ENCODE measurements at places on chromosomes 4 and X. TPM values are rescaled to one million over a fixed set of nuclear protein-coding genes. Genes with fewer than 3 reads are reported as not detected.

DNA sequence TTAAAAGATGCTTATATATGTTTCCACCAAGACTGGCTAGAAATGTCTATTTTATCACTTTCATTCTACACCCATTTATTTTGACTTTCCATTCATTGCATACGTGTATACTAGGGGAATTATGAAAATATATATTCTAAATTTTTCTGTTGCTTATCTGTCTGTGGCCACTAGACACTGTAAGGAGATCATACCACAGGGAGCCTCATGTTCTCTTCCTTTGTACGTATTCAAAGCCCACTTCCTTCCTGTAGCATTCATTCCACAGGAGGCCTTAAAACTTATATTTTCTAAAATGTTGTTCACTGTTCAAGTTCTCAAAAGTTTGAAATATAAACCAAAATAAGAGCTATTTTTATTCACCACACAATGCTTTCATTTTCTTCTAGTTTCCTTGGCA lies 1848.9 kb upstream of the TENM3 start:
- no peak for DNase-seq

USP51 gene
- total RNA-seq, result 1.3 TPM

DNA sequence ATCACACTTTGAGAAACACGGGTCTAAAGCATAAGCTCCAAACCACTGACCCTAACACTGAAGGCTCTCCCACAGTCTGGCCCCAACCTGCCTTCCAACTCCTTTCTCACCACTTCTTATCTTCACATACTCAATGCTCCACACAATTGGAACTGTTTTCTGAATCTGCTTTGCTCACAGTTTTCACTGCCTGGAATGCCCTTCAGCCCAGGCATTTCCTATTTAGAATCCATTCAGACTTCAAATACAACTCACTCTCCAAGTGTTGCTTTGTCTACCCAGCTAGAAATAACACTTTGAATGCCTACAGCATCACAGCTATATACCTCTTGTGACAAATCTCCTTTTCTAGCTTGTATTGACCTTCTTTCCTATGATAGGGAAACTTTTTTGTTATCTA lies 10.2 kb downstream of the OTUD4 start:
- DNase-seq, result no peak

CD99L2 gene
- total RNA-seq, result 63.4 TPM

DNA sequence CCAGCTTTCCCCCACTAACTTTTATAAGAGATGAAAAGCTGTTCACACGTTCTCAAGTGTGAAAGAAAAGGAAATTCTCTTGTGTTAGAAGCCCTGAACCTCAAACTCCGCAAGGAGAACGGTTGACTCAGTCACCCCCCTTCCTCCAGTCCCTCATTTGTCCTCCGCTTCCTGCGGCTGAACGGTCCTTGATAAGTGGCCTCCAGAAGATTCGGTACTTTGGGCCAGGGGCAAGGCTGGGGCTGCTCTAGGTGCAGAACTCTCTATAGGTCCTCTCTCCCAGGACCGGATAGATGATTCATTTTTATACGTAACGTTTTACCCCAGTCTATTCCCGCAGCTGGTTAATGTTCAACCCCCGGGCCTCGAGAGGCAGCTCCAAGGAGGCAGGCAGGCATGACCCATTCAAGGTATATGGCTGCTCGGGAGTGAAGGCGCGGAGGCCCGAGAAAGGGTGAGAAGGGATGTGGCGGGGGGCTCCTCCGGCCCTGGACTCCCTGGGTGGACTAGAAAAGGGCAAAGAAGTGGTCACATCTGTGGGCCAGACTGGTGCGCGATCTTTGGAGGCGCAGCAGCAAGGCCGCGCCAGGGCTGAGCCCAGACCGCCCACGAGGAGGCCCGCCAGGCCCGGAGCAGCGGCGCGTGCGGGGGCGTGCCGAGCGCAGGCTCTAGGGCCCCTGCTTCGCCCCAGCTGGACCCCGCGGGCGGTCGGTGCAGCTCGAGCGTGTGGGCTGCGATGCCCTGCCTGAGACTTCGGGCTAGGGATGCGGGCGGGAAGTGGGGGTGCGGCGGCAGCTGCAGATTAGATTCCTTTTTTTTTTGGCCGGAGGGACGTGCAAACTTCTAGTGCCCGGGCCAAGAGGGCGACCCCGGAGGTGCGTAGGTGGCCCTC lies 11.7 kb downstream of the PITX2 start:
- DNase-seq, result no peak

GRCh38 chr4:155911905-155912304 lies 8.4 kb downstream of the TDO2 start:
- DNase-seq, result no peak

PORCN gene
- 10.4 TPM for total RNA-seq

GRCh38 chr4:126445596-126445995 lies 1130.8 kb downstream of the FAT4 start:
- no peak for DNase-seq

- no peak for DNase-seq
These were observed 65.7 kb downstream of the CLCN5 start for GRCh38 chrX:49988143-49988542.

GRCh38 chr4:54954656-54955388 lies 170.6 kb downstream of the KDR start:
- DNase-seq, result no peak

CDS1 gene
- 0.06 TPM for total RNA-seq

MAGEB10 gene
- not detected for total RNA-seq

- DNase-seq, result no peak
These were observed 267.4 kb downstream of the IL1RAPL1 start for GRCh38 chrX:28854637-28855036.

TBC1D8B gene
- total RNA-seq, result 14.4 TPM

GSPT2 gene
- 12.5 TPM for total RNA-seq

- DNase-seq, result no peak
These were observed 167.6 kb upstream of the ANK2 start for GRCh38 chr4:112881842-112882241.

- no peak for DNase-seq
These were observed 85.6 kb downstream of the SLIT2 start for GRCh38 chr4:20337261-20337664.

- DNase-seq, result peak; percentile 39
These were observed 26.8 kb upstream of the GRXCR1 start for GRCh38 chr4:42865572-42866189.

DNA sequence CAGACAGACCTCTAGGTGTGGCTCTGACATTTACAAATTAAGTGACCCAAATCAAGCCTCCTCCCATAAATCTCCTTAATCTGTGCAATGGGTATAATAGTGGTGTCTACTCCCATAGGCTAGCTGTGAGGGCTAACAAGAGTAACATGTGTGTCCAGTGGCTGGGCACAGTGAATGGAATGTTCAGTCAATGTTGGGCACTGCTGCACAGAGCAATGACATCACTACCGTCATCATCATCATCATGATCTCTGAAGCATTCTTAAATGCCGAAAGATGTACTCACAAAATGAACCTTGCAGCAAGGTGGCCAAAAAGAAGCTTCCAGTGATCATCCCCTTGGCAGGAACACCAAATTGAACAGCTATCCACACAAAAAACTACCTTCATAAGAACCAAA lies 43.5 kb downstream of the CHRNA9 start:
- no peak for DNase-seq

GRCh38 chrX:118373538-118373937 lies 27.6 kb downstream of the WDR44 start:
- DNase-seq, result no peak

DNA sequence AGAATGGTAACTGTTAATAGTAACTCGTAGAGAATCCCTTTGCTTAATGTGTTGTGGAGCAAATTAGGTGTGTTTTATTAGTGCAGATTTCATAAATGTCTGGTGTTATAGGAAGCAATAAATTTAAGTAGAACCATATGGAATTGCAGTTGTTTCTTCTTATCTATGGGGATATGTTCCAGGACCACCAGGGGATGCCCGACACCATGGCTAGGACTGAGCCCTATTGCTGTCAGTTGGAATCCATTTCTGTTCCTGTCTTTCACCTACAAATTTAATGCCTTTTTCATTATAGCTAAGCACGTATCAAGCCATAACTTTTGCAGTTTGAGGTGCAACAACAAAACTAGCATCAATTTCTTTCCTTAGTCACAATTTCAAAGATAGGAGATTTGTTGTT lies 72.5 kb downstream of the DDIT4L start:
- DNase-seq, result no peak

NSDHL gene
- 18.4 TPM for total RNA-seq

DNA sequence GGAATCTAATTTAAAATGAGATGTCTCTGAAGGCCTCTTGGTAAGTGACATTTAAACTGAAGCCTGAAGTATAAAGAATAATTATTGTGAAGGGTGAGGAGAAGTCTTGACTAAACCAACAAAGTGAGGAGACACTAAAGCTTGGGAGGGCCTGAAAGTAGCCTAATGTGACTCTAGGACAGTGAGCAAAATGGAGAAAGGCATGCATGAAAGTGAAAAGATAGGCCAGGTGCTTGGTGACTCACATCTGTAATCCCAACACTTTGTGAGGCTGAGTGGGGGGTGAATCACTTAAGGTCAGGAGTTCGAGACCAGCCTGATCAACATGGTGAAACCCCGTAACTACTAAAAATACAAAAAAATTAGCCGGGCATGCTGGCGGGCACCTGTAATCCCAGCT lies 46.9 kb upstream of the SMARCAD1 start:
- no peak for DNase-seq

GRCh38 chrX:110156167-110156754 lies 153.3 kb downstream of the TMEM164 start:
- DNase-seq, result no peak

GRCh38 chr4:156476359-156476758 lies 495.2 kb downstream of the PDGFC start:
- DNase-seq, result peak; percentile 98

SPOCK3 gene
- total RNA-seq, result not detected

CXorf65 gene
- total RNA-seq, result not detected

GRCh38 chrX:135389243-135389642 lies 32.5 kb upstream of the SMIM10L2A start:
- no peak for DNase-seq

GRCh38 chr4:74539044-74539790 lies 94.3 kb downstream of the AREG start:
- DNase-seq, result no peak

FGD1 gene
- total RNA-seq, result 17.9 TPM

DNA sequence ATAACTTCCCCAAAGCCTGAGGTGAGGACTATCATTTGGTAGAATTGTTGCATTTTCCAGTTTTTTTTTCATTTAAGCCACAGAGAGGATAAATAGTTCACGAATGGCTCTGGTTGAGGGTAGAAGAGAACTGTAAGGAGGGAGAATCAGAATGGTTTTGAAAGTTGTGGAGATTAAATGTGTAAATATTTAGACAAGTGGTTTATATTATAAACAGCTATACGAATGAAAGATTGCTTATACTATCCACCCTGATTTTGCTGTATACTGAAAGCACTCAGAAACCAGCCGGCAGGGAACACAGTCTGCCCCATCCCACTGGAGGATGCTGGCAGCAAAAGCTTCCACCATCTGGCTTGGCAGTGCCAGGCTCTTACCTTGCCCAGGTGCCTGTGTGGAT lies 341.1 kb downstream of the RAPGEF2 start:
- DNase-seq, result no peak

ZFP92 gene
- 0.27 TPM for total RNA-seq

DNA sequence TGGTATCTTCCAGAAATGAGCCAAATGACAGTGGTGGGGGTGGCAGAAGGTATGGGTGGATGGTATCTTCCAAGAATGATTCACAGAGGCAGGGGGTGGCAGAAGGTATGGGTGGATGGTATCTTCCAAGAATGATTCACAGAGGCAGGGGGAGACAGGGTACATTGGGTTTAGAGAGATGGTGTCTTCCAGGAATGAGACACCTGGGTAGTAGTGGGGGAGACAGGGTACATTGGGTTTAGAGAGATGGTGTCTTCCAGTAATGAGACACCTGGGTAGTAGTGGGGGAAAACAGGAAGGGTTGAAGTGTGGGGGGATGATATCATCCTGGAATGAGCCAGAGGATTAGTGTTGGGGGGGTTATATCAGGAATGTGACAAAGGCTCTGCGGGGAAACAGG lies 62.0 kb downstream of the MAOA start:
- no peak for DNase-seq

- DNase-seq, result no peak
These were observed 82.6 kb upstream of the SLITRK2 start for GRCh38 chrX:145735036-145735435.

GRCh38 chr4:32986236-32986635 lies 2266.1 kb downstream of the PCDH7 start:
- no peak for DNase-seq

DNA sequence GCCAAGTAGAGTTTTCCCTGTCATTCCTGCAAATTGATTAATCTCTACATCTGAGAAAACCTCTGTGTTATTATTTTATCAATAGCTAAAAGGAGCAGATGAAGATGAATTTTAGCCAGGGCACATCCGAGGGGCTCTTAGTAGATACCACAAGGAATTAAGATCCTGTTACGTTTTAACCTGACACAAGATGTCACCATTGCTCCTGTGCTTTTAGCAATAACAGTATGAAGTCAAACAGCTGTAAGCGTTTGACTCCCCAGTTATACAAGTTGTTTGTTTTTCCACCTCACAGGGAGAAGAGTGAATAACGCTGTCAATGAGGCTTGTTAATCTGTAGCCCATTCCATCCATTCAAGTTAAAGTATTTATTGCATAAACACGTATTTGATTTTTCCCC lies 76.0 kb upstream of the AP1S2 start:
- DNase-seq, result no peak

DNA sequence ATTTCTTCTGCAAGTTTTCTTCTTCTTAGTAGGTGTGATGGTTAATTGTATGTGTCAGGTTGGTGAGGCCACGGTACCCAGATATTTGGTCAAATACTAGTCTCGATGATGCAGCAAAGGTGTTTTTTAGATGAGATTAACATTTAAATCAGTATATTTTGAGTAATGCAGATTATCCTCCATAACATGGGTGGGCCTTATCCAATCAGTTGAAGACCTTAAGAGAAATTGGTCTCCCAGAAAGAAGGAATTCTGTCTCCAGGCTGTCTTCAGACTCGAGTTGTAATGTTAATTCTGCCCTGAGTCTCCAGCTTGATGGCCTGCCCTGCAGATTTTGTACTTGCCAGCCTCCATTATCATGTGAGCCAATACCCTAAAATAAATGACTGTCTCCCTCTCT lies 122.5 kb upstream of the TSPAN5 start:
- no peak for DNase-seq

ARMCX2 gene
- total RNA-seq, result 164 TPM

- no peak for DNase-seq
These were observed 77.0 kb downstream of the LRP2BP start for GRCh38 chr4:185318679-185319078.

- no peak for DNase-seq
These were observed 53.0 kb downstream of the AMELX start for GRCh38 chrX:11346121-11346682.

SLC38A5 gene
- total RNA-seq, result 0.75 TPM

Data from HFFc6 (cell line).